ENCODE measurements at places on chromosomes 12 and 14. TPM values are rescaled to one million over a fixed set of nuclear protein-coding genes. Genes with fewer than 3 reads are reported as not detected.

FAM90A1 gene
- 0.07 TPM for total RNA-seq

IGFBP6 gene
- 250 TPM for total RNA-seq

FSCB gene
- total RNA-seq: not detected

RNASE1 gene
- 0.18 TPM for total RNA-seq

PTPN11 gene
- total RNA-seq: 62.1 TPM
